Ammon's horn (tissue), 1 donor: ENCODE measurements at places on chromosomes 2 and 18.

DNA sequence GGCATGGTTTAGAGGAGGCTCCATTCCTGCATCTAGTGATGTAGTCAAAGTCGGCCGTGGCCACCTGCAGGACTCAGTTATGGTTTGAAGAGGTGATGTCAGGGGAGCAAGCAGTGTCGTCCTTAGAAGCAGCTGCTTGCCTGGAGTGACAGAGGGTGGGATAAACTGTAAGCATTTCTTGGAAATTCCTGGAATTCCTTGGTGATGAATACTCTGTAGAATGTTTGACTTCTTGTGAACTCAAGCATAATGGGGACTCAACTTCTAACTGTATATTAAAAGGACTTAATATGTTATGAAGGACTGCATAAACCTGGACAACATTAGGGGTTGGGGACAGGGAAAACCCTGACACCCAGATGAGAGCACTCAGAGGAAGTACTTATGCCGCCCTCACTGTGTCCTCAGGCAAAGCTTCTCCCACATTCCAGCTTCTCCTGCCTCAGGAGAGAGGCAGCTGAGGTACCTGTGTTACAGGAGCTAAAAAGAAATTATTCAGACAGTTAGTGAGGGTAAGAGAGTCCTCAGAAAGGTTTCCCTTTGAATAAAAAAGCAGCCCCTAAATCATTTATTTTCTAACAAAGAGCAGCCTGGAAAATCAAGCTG is 459.9 kb upstream of the CELF4 start:
- no peak for DNase-seq

- DNase-seq: no peak
These were observed 396.0 kb downstream of the MEIS1 start for GRCh38 chr2:66830881-66831280.

DNA sequence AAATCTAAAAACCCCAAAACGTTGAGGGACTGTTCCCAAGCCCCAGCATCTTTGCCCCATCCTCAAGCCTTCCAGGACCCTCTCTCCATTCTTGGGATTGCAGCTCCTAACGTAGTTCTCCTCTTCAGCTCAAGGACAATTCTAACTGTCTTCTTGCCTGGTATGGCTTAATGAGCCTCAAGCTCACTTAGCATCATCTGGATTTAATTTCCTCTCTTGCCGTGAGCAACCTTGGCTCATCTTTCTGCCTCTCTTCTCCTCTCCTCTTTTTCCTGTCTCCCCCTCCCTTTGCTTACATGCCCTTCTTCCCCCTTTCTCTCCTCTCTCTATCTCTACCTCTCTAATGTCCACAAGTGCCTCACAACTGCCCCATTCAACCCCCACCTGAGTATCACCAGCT is 44.2 kb downstream of the TACR1 start:
- DNase-seq: no peak

GRCh38 chr18:26617151-26617554 is 68.8 kb upstream of the KCTD1 start:
- DNase-seq: no peak
